NK-92 treated with Interleukin-12 subunit alpha and Interleukin-12 subunit beta, amount 100 ng/mL, for 24 hours (cell line): ENCODE measurements at places on chromosomes 16 and 17.

- DNase-seq = no peak
Observed at GRCh38 chr16:68655806-68656205, 10.7 kb downstream of the CDH3 start.

DNA sequence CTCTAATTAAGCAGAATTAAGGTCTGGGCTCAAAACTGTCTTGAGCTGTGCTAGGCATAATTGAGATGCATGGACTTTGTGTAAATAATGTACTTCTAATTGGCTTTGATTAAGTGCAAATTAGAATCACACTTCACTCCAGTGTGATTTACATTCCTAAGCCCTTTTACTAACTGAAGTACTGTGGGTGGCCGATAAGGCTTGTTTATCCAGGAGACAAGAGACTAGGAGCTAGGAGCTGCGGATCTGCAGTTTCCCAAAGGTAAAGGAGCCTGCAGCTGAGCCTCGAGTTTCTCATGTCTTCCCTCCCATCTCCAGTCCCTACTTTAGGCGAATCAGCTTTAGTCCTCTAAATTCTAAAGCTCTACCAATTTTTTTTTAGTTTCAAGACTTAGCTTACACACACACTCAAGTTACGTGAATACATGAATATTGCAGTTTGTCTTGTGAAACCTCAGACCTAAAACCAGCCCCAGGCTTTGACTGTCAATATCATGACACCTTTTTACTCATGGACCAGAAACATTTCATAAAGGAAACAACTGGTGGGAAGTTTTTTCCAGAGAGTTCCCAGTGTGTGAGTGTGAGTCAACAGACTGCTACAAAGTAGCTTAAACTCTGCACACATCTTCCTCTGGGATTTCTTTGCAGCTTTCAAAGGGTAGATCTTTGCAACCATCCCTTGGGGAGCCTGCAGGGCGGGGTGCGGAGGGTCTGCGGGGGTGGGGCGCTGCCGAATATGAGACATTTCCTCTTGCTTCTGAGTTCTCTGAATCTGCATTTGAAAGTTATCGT lies 113.9 kb upstream of the TBX2 start:
- DNase-seq = no peak

- no peak for DNase-seq
Observed at GRCh38 chr17:73731733-73732132, 87.5 kb upstream of the SDK2 start.

GRCh38 chr16:29790183-29790948 lies at the start of gene KIF22:
Gene KIF22 (plus strand): TSS chr16:29790751. CDS start chr16:29790760, 9 bp downstream.
- peak; percentile 99 for DNase-seq

GRCh38 chr17:58808609-58809563 lies 53.2 kb downstream of the PPM1E start:
- no peak for DNase-seq

DNA sequence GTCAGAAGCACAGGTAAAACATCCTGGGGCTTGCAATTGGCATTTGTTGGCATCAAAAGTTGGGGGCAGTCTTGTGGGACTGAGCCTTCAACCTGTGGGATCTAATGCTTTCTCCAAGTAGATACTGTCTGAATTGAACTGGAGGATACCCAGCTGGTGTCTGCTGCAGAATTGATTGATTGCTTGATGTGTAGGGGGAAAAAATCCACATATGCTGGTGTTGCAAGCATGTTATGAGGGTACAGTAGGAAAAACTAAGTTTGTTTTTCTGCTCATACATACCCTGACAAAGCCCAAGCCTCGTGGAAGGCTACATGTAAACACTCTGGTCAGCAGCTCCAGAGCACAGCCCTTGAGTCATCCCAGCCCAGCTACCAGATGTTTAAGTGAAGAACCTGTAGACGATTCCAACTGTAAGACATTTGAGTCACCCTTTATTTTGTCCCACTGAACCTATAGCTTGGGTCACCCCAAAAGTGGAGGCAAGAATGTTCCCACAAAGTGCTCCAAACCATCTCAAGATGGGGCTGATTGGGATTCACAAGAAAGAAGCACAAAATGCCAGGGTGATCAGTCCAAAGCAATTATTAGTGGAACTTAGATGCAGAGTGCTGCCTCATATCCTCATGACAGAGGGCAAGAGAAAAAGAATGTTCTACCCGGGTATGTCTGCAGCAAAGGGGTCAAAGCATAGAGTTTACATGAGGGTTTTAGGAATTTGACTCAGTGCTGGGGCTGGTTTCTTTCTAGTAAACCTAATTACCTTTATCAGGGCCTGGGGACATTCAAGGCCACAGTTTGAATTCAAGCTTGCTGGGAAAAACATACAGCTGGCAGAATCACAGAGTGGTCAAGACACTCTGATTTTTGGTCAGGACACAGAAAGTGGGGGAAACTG lies 9.6 kb upstream of the APPBP2 start:
- DNase-seq = no peak

- peak; percentile 71 for DNase-seq
Observed at GRCh38 chr17:45277216-45277849, 15.4 kb upstream of the SPATA32 start.

DNA sequence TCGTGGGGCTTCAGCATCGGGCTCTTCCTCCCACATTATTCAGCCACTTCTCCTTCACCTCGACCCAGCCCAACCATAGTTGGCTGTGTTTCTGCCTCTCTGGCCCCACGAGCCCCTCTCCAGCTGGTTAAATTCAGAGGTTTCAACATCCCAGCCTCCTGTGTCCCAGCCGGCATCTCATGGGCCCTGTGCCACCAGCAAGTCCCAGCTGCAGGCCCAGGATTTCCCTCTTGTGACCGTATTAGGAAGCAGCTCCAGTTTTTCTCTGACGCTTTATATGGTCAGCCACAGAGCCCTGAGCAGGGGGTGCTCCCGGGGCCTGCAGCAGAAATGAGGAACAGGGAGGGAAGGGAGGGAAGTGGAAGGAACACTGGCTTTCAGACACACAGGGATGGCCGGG lies 27.4 kb downstream of the MYH11 start:
- DNase-seq = no peak

DNA sequence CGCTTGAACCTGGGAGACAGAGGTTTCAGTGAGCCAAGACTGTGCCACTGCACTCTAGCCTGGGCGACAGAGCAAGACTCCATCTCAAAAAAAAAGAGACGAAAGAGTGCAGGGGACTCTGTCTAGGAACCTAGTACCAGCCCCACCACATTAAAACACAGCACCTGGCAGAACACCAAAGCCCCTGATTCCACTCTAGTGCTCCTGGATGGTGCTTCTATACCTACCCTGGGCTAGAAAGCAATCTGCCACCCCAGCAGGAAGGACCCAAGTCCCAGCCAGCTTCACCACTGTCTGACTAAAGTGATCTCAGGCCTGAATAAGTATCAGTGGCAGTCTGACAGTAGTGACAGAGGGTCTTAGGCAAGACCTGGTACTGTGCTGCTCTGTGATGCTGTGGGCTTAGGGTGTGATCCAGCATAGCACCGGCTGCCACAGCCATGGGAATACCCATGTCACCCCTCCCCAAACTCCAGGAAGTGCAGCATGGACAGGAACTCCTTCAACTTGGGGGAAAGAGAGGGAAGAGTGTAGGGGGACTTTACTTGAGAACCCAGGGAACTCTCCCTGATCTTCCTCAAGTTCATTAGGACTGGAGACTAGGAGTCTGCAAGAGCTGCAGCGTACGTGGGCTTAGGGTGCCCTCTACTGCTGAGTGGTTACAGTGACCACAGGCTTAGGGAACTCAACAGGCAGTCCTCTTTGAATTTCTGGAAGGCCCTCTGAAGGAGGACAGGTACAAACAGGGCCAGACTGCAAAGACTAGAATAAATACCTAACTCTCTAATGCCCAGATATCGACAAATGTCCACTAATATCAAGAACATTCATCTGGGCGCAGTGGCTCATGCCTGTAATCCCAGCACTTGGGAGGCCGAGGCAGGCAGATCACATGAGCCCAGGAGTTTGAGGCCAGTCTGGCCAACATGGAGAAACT lies 30.0 kb upstream of the RNF43 start:
- peak; percentile 54 for DNase-seq

DNA sequence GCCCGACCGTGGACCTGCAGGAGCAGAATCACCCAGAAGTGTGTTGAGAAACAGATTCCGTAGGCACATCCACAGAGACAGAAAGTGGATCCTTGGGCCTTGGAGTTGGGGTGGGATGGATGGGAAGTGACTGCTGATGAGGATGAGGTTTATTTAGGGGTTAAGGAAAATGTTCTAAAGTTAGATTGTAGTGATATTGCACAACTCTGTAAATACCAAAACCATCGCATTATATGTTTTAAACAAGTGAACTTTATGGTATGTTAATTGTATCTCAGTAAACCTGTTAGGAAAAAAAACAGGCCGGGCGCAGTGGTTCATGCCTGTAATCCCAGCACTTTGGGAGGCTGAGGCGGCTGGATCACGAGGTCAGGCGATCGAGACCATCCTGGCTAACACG lies 3.6 kb downstream of the ENDOV start:
- DNase-seq = no peak

DNA sequence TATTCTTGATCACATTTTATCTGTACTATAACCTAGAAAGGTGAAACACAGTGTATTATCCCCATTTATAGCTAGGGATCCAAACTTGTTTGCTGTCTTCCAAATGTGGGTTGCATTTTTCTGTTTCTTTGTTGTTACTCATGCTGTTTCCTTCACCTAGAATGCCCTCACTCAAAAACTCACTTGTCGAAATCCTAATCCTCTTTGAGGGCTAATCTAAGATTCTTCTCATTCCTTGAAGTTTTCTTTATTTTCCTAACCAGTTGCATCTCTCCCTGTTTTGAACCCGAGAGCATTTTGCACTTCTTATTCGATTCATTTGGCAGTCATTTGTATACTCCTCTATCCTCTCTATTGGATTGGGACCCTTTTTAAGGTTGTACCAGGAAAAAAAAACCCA lies 9.6 kb downstream of the CALCOCO2 start:
- no peak for DNase-seq

- no peak for DNase-seq
Observed at GRCh38 chr16:56109994-56110393, 81.3 kb upstream of the GNAO1 start.

DNA sequence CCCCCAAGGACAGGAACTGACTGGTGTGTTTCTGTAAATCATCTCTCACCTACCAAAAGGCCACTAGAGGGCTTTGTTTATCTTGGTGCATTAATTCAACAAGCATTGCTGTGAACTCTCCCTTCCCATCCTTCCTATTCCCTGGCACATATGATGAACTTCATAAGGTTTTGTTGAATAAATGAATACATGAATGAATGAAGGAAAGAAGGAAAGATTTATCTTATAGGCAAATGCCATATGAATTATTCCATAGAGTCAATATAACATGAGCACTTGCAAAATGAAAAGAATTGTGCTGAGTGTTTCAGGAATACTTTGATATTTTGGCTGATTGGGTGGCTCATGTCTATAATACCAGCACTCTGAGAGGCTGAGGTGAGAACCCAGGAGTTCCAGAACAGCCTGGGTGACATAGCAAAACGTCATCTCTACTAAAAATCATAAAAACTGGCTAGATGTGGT lies 4.3 kb downstream of the SPDYE4 start:
- no peak for DNase-seq

GRCh38 chr16:87465306-87465705 lies 27.5 kb downstream of the ZCCHC14 start:
- DNase-seq = peak; percentile 15

DNA sequence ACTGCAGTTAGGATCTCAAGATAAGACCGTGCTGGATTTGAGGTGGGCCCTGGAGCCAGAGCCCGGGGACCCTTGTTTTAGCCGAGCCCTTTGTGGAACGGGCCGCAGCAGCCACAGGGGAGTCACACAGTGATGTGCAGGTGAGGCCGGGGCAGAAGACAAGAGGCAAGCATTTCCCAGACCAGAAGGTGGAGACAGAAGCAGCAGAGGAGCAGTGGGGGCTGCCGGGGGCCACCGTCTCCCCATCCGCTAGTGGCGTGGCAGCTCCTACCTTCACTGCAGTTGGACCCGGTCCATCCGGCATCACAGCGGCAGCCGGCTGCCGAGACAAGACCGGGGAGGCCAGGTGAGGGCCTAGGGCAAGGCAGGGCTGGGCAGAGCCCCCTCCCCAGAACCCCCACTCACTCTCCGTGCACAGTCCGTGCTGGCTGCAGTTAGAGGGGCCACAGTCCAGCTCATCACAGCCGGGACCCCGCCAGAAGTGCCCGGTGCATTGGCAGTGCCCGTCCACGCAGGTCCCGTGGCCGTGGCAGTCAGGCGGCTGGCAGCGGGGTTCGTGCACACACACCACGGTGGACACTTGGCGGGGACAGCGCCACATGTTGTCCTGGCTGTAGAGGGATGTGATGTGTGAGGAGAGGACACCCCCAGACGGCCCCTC lies 6.0 kb downstream of the NAGPA start:
- DNase-seq = no peak

- no peak for DNase-seq
Observed at GRCh38 chr17:29066047-29066446, 23.1 kb downstream of the PIPOX start.

DNA sequence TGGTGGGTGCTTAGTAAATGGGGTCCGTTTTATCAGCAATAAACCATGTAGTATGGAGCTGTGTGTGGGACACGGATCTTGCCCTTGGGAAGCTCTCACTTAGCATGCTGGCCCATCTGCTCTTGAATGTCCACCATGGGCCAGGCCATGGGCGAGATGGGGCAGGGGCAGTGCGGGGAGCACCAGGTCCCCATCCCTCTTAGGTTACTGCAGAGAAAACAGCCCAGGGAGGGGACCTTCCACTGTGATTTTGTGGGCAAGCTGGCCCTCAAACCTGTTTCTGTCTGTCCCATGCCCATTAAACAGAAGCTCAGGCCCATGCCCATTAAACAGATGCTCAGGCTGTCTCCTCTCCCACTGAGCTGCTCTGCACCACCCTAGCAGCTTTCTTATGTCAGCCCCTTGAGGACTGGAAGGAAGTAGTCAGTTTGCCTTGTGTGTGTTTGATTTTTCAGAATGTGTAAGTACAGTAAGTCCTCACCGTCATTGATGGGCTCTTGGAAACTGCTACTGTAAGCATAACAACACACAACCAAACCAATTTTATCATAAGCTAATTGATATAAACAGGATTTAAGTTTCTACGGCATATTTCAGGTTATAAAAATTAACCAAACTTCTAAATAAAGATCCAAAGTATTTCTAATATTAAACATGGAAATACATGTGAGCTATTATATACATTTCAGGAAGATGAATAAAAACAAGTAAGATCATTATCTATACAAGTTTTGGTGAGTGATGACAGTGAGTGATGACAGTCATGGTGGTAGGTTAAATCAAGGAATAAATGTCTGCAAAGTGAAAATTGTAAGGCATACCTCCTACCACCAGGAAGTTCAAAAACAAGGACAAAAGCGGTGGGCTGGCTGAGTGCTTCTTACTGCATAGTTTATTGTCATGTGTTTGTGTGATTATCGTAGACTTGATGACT lies 11.5 kb downstream of the MPRIP start:
- DNase-seq = no peak

DNA sequence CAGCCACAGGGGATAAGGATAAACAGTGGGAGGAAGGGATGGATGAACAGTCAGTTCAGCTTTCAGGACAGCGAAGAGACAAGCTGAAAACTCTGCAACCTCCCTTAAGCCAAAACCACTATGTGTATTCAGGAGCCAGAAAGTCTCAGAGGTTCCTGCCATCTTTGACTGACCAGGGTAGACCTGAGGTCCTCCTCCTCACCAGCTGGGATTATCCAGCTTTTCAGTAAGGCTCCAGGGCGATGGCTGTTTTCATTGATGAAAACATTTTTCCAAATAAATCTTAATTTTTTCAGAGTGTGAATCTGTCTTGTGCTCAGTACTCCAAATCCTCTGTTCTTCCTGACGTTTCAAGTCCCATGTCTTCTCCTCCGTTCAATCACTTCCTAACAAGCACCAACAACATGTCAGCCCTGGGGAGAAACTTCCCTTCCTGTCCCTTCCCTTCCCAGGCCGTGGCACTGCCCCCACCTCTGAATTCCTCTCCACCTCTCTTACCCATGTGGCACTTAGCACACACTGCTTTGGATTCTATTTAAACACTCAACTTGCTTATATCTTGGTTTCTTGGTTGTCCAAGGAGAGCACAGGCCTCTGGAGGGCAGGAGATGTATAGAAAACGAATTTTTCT lies 5.2 kb downstream of the HSDL1 start:
- DNase-seq = no peak
